Muscle of arm (tissue), 14 donors: ENCODE measurements at places on chromosomes 3 and 15.

GRCh38 chr3:110521019-110521418, 550.6 kb upstream of the NECTIN3 start:
- no peak for DNase-seq

DNA sequence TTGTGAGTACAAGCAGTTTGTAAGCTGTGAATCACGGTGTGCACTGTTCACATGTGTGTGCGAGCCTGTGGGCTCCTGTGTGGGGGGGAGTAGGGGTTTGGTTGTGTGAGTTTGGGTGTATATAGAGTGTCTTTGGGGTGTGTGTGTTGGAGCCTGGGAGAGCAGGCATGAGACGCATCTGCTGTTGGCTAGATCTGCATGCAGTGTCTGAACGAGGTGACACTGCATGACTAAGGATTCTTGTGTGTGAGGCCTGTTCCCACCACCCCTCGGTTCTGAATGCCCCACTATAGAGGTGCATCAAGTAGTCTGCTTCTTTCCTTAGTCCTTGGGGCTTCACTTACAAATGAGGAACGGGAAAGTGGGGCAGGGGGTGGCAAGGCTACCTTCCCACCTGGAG, 68.4 kb downstream of the MAGEF1 start:
- DNase-seq = no peak

- no peak for DNase-seq
These were observed 516.0 kb upstream of the IL12A start for GRCh38 chr3:159472611-159473010.

GRCh38 chr3:124420392-124420791, 309.9 kb upstream of the UMPS start:
- no peak for DNase-seq

- DNase-seq = no peak
These were observed 178.8 kb downstream of the TCF12 start for GRCh38 chr15:57097246-57097645.

- DNase-seq = no peak
These were observed 12.2 kb upstream of the C3orf52 start for GRCh38 chr3:112074006-112074405.

DNA sequence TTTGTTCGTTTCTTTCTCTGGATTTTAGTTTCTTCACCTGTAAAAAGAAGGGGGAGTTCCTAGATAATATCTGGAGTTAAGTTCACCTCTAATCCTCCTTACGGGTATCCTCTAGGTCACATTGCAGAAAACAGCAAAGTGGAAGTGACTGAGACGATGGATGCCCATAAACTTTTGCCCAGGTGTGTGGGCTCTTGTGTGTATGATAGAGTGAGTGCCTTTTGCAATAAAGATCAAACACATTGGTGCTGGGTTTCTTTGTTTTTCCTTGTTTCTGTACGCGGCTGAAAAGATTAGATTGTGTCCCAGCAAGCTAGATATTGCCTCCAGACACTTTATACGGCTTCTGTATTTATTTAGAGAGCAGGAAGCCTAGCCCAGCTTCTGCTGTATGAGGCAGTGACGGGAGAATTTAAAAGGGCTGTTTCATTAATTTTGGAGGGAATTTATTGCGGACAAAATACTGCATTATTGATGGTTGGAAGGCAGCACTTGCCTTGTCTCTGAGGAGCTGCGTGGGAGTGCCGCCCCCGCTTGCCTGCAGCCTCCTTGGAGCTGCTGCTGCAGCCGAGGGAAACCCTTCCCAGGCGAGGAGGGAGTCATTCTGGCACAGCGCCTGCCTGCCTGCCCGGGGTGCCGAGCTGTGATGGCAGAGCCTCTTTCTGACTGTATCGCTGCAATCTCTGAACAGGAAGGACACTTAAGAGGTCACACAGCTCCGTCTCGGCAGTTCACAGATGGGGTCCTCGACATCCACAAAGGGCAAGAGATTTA, 38.5 kb downstream of the PYDC2 start:
- DNase-seq = peak; percentile 1

GRCh38 chr3:65060904-65061303, 373.1 kb upstream of the ADAMTS9 start:
- no peak for DNase-seq

DNA sequence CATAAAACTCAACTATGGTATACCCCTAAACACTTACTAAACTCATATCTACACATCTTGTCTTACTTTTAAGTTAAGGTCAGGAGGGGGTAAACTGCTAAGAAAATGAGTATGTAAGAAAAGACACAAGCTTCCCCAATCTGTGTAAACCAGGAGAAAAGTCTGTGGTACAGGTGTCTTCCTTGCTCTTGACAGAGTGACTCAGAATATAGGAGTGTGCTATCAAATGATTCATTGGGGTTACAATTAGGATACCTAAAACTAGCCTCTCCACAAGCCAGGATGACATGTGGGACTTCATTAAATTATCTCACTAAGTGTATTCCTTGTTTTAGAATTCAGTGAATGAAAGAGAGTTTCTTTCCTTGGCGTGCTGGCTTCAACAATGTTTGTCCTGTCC, 274.8 kb downstream of the BBX start:
- DNase-seq = no peak

- DNase-seq = no peak
These were observed 63.2 kb upstream of the IQSEC1 start for GRCh38 chr3:13136426-13136825.

DNA sequence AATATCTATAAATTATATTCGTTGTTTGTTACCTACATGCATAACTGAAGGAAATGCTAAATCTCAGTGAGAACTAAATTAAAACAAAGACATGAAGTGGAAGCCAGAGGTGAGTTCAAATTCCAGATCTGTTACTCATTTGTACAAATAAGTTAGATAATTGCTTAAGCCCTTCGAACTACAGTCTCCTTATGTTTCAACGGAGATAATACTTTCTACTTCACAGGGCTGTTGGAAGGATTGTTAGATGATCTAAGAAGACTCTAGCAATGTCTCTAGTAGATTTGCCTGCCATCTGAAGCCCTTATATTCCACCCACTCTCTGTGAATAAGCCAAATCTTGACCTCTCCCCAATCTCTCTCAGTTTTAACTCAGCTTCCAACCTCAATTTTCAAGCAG, 125.8 kb downstream of the P2RY1 start:
- DNase-seq = no peak

- DNase-seq = peak; percentile 57
These were observed 456.2 kb upstream of the THBS1 start for GRCh38 chr15:39124553-39125171.

DNA sequence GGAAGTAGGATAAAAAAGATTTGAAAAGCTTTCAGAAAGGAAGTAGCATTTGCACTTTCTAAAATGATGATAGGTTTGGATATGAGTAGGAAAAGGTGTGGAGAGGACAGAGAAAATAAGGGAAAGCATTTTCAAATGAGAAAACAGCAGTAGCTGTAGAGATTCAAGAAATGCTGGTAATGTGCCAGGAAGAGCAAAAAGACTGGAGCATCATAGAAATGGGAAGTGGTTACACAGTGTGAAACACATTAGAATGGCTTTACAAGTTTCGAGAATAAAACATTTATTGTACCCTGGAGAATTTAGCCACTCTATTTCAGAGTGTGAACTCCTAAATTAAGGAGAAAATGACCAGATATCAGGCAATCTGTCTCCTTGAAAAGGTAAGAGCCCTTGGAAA, 108.3 kb upstream of the CHL1 start:
- no peak for DNase-seq

- no peak for DNase-seq
These were observed 389.5 kb upstream of the WNT5A start for GRCh38 chr3:55876560-55876959.

DNA sequence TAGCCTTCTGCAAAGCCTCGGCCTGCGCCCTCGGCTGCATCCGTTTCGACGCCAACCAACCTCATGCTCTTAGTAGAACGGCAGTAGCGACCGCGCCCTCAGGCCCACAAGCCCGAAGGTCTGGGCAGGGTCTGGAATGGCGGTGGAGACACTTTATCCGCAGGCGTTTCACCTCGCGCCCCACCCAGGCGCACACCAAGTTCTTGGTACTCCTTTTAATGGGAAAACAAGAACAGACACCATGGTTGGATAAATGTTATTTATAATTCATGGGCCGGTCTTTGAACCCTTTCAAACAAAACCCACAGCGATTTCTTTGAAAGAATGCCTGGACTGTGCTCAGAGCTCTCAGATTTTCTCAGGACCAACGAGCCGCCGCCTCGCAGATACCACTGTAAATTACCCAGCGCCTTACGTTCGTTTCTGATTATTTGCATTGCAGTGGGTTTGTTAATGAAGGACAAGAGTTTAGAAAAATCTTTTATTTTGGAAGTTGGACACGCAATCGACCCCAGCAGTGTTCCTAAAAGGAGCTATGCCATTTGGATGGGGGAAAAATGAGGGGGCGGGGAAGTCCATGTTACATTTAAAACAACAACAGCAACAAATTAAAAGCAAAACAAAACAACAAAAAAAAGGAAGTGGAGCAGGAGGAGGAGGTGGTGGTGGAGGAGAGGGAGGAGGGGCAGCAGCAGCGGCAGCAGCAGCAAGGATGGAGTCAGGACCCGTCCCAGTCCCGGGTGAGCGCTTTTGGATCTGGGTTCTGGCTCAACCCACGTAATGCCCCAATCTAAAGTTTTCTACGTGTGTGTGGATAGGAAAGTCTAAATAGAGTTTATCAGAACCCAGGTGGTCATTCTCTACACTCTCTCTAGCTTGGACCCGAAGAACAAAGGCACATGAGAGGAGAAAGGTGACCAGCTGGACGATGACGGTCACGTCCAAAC, 993 bp upstream of the ISL2 start:
- no peak for DNase-seq

- no peak for DNase-seq
These were observed 79.8 kb downstream of the EPHB1 start for GRCh38 chr3:134874737-134875413.

GRCh38 chr3:8187996-8188395, 313.6 kb upstream of the LMCD1 start:
- DNase-seq = no peak
